ENCODE measurements at places on chromosomes 11 and 22.

DNA sequence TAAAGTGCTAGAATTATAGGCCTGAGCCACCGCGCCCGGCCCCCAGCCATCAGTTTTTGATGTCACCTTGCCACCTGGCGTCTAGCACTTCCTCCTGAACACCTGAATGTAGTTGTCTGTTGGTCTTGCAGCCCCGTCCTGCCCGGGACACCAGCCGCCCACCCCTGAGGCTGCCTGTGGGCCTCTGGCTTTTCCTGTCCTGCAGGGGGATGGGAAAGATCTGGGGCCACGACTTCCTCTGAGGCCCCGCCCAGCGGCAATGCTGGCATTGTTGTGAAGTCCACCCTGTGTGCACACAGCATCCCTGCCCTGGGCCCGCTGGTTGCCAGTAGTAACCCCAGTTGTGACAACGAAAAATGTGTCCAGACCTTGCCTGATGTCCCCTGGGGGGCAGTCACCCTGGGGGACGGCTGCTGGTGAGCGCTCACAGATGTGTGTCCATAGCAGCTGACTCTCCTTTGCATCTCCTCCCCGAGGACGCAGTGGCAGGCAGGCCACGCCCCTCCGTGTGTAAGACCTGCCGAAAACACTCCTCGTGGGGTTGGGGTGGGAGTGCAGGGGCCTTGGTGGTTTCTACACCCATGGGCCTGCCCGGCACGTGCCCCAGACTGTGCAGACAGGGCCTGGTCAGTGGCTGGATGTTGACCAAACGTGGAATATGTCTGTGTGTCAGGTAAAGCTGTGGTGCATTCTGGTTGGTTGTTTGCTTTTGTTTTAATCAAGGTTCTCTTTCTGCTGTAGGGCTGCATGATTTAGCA, 6.8 kb downstream of the SELENOO start:
- DNase-seq: no peak

DNA sequence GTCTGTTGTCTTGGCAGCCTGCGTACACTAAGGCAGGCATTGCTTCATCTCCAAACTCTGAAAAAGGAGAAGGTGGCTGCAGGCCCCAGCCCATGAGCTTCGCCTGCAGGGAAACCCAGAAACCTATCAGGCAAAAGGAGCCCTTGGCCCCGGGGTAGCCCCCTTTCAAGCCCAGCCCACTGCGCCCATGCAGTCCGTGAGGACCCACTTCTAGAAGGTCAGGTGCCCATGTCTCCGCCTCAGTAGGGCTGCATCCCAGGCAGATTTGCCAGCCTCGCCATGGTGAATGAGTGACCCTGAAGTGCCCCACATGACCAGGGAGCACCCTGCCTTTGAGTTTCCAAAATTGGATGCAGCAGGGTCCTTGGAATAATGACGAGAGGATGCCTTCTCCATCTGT, 1158.4 kb downstream of the BRD1 start:
- no peak for DNase-seq

- DNase-seq: no peak
Measured at GRCh38 chr11:103893371-103893770, 143.1 kb upstream of the DDI1 start.

DNA sequence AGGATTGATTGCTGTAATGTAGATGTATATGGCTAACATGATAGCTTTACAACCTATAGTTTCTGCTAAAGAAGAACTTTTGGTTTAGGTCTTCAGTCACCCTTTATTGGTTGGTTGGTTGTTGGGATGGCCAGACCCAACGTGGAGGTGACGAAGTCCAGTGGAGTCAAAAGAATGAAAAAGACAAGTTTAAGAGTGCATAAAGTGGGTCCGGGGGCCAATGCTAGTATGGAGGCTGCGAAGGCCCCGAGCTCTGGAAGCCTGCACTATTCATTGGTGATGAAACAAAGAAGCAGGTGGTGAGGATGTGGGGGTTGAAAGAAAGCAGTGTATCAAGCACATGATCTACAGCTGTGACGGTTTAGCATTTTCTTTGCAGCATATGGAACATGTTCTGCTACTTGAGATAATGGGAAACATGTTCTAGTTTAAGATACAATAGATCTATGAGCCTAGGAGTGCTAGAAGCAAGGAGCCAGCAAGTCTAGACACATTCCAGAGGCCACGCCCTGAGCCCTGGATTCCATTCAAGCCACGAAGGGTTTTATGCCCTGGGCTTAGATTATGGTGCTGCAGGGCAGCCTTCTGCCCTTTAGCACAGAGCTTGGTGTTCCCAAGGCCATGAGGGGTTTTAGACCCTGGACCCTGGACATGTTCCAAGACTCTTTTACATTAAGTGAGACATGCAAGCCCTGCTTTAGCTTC, 6.3 kb downstream of the TCP11L1 start:
- DNase-seq: peak; percentile 52

DNA sequence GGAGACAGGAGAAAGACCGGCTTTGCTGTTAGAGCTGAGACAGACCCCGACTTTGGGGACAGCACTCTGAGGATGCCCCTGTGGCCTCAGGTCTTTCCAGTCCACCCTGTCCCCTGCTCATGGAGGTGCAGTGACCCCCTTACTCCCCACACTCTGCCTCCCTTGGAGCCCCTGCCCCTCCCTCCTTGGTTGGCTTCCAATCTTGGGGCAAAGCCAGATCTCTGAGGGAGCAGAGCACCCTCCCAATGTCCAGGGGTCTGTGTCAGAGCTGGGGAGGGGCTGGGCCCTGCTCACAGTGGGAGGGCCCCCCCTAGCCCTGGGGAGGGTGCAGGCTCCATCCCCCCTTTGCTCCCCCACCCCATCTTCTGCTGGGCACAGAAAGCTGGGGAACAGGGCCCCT, 50.0 kb downstream of the IGLL1 start:
- no peak for DNase-seq

DNA sequence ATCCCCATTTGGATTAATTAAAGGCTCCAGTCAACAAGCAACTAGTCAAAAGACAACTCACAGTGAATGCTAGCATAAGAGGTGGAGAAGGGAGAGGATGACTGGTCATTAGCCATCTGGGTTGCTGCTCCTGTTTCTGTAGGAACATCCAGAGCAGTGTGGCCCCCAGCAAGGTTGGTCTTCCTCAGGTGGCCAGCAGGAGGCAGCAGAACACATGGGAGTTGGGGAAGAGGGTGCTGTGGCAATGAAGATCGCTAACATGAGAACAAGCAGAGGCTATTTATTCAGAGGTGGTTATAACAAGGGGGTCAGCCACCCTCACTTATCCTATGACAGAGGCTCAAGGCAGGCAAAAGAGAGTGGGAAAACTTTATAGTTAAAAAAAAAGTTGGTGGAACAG, 21.3 kb downstream of the IZUMO1R start:
- no peak for DNase-seq

All from adipocyte (in vitro differentiated cells).